ENCODE measurements at places on chromosomes 13 and 19.

GRCh38 chr13:56187331-56187730, 953.4 kb upstream of the PRR20A start:
- no peak for DNase-seq

DNA sequence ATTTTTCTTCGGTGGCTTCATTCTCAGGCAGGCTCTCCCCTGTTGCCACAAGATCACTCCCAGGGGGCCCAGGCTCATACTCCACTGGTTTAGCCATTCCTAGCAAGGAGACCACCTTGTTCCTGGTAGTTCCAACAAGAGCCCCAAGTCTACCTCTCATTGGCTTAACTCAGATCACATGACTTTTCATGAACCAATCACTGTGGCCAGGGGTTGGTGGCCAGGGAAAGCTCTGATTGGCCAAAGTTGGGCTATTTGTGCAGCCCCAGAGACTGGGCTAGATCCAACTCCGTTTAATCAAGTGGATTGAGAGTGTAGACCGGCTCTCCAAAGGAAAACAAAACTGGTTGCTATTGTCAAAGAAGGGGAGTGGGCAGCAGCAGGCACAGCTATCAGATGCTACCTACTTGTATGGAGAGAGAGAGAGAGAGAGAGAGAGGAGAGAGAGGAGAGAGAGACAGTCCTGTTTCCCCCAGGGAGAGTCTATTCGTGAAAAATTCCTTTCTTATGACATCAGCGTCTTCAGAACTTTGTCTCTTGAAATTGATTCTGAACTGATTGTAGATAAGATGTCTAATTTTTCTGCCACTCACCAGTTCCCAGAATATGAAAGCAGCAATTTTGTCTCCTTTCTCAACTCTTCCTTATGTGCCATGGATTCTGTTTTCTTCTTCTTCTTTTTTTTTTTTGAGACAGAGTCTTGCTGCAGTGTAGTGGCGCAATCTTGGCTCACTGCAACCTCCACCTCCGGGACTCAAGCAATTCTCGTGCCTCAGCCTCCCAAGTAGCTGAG, 5.9 kb downstream of the CEACAM19 start:
- no peak for DNase-seq

DNA sequence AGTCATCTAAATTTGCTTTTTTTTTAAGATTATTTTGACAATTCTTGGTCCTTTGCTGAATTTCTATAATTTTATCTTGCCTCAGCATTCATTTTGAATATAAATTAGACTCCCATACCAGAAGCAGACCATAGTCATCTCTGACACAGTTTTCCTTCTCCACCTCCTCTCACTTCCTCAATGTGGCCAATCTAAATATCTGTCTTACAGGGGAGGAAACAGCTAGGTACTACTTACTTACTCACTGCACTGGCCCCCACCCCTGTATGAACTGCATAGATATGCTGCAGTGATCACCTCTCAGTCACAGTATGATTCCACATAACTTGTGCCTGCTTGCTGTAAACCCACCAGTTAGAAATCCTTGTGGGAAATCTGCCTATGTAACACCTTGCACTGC, 665.6 kb downstream of the FGF9 start:
- no peak for DNase-seq

GRCh38 chr13:44842158-44842557, 147.1 kb downstream of the NUFIP1 start:
- no peak for DNase-seq

GRCh38 chr19:27753622-27754021, 1459.3 kb downstream of the UQCRFS1 start:
- no peak for DNase-seq

DNA sequence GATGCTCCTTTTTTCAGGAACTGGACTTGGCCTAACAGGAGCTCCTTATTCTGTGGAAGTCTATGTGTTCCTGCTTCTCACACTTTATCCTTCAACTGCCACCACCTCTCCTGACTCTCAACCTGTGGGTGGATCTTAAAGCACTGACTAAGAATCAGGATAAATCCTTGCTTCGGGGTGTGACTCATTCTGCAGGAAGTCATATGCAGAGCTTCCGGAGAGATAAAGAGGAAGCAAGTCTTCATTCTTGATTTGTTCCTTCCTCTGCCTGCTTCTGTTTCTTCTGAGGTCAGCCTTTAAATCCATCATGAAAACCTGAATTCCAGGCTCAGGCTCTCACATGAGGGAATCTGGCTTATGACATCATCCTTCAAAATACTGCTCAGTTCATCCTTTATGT, 137.1 kb upstream of the ATXN8OS start:
- no peak for DNase-seq

DNA sequence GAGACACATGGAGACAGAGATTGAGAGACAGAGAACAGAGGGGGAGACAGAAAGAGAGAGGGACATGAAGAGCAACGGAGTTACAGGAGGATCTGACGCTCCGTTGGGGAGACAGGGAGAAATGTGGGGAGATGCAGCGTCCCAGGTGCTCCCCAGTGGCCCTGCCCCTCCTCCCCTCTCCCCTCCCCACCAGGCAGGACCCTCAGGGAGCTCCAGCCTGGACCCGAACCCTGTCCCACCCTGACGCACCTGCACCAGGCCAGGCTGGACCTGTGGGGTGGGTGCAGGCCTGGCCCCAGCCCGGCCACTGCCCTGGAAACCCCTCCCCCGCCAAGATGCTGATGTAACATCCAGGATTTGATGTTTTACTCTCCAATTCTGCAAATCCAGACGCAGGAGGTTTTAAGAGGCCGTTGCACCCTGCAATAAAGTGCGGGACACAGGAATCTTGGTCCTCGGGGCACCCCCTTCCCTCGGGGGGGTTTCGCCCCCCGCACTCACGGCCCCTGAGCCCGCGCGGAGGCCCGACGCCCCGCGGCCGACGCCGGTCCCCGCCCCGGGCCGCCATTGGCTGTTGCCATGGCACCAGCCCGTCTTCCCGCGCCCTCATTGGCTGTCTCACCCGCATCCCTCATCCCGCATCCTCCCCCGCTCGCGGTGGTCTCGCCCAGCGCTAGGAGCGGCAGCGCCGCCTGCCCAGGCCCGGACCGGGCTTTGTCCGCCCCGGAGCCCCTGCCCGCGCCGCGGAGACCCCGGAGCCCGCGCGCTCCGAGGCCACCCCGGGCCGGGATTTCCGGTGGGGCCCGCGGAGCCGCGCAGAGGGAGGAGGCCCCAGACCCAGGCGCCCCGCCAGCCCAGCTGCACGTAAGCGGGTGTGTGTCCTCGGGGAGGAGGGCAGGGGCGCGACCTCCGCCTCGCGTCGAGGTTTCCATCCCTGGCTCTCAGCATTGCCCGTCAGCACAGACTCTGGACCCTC, at the start of gene APC2:
Gene APC2 (plus strand): TSS at position 655 of the 976 bp plus-strand sequence. CDS start 2,881 bp downstream, outside the sequence.
- DNase-seq: peak; percentile 80

DNA sequence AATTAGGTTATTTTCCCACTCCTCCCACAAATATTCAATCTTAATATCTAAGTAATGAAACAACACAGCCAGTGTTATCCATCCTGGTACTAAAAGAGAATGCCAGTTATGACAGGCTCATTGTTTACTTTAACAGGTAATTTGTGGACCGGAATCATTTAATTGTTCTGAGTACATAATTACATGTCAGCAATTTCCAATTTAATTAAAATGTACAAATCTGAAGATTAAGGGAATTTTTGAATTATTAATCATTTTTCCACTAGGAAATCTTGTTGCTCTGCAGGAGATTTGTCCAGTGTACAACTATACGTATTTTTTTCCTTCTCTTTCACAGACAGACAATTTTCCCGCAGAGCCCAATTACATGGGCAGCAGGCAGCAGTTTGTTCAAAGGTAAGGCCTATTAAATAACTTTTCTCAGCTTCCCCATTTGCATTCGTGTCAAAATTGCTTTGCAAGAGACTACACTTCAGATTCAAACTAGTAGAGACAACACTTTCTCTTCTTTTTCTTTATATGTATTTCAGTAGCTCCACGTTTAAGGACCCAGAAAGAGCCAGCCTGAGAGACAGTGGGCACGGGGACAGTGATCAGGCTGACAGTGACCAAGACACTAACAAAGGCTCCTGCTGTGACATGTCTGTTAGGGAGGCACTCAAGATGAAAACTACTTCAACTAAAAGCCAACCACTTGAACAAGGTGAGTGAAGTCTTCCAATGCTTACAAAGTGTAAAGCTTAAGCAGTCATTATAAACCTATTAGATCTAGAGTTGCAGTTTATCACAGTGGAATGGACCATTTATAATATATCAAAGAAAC, 34.8 kb downstream of the PCDH17 start:
- peak; percentile 64 for DNase-seq

GRCh38 chr13:22028831-22029230, 358.0 kb downstream of the FGF9 start:
- DNase-seq: no peak

DNA sequence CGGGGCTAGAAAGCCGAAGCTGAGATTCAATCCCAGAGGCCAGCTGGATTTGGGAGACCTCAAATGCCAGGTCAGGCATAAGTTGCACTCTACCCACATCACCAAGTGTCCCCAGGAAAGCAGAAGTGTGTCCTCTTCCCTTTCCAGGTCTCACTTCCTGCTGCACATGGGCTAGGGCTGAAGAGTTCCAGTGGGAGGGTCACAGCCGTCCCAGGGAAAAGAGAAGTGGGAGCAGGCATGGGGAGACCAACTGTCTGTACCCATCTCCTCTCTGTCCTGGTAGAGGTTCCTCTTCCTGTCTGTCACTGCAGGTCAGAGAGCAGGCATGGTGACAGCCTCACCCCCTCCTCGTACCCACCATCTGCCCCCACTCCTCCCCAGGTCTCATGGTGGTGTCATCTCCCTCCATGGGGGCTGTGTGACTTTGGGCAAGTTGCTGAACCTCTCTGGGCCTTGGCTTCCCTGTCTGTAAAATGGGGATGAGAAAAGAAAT, 14.8 kb downstream of the AXL start:
- DNase-seq: no peak

DNA sequence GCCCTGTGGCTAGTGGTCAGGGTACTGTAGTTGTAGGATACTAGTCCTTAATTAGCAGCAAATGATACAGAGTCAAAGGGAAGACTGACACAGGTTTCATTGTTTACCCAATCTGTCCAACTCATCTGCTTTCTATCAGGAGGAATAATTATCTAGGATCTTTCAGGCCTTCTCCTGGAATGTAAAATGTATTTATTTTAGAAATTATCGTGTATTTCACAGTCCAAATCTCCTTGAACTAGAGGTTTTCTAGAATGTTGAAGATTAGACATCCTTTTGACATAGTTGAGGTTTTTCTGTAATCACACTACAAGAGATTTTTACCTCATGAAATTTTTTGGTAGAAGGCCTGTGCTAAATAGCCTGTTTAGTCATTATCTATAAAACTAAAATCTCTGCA, 1694.8 kb upstream of the PCDH20 start:
- no peak for DNase-seq

DNA sequence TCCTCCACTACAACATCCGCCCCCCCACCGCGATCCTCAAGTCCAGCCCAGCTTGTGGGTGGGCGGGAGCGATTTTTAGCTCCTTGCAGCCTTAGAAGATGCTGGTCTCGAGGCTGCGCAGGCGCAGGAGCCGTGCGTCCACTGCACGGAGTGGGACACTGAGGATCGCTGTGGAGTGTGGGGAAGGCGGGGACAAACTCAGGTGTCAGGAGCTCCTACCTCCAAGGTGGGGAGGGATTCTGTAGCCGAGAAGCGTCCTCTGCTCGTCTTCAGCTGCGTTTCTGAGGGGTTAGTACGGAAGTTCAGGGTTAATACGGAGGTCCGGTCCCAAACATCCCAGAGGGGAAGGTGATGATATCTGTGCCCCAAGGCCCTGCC, at the start of gene RTBDN:
Gene RTBDN (minus strand): TSS at position 14 of the 378 bp plus-strand sequence. CDS start 4,600 bp downstream, outside the sequence.
- no peak for DNase-seq

DNA sequence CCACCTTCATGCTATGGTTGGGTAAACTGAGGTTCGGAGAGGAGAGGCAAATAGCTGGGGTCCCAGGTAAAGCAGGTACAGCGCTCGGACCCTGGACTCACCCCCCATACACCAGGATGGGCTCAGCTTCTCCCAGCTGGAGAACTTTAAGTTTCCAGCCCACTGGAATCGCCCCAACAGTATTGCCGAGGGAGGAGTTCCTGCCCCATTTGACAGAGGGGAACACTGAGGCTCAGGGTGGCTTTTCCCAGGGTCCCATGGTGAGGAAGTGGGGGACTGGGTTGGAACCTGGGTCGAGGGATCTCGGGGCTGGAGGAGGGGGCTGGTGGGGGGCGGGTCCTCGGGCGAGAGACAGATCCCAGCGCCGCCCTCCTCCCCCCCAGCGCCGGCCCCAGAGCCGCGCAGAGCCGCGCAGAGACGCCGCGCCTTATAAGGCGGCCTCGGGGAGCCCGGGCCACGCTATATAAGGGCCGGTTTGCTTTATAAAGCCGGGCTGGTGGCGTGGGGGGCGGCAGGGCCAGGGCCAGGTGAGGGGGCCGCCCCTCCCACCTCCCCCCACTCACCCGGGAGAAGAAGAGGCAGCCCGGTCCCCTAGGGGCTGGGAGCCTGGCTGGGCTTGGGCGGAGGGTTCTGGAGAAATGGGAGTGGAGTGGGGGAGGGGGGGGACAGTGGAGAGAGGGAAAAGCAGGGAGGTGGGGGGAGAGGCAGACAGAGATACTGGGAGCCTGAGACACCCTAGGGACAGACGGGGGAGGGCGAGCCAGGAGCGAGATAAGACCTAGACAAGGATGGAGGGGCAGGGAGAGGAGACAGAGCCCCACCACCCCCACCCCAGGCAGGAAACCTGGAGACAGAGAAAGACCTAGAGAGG, 1.1 kb downstream of the CNN1 start:
- no peak for DNase-seq

DNA sequence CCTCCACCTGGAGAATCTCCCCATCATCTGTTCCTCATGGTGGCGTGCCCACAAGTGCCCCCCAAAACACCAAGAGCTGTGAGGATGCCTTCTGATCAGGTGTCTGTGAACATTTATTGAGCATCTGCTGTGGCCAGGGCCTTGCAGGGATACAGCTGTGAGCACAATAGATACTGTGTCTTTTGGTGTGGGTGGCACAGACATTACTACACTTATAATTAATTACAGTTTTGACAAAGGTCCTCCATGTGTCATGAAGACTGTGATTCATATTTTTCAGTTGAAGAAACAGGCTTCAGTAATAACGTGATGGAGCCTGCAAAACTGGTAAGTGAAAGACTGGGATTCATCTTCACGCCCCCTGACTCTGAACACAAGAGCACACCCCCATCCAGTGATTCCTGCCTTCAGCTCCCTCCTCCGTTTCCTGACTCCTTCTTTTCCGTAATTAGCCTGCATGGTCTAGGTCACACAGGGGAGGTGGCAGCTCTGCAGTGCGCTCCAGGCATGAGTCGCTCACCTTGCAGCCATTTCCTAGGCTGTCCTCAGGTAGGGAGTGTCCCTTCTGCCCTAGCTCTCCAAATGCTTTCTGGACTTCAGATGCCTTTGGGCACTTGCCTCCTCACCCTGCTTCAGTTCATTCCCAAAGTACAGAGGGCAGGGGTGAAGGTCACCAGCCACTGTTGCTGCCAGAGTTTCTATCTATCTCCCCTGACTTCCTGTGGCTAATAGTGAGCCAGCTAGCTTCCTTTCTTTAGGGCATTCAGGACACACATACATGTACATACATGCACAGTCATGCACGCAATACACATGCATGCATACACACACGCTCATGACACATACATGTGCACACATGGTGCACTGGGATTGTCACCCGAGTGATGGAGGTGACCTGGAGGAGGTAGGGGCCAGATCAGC, 66.5 kb downstream of the SIAH3 start:
- no peak for DNase-seq

DNA sequence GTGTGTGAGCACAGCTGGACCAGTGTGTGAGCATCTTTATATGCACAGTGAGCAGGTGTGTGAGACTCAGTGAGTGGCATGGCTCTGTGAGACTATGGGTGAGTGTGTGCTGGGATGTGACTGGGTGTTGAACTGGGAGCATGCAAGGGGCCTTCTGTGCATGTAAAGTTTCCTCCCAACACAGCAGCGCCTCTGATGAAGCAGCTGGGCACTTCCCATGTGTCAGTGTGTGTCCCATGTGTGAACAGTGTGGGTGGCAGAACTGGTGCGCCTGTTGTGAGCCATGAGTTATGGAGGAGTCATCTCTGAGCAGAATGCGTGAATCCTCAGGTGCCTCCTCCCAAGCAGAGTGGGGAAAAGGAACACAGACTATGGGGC, 24.1 kb downstream of the LGALS16 start:
- DNase-seq: no peak
